ENCODE measurements at places on chromosomes 2 and 18.

DNA sequence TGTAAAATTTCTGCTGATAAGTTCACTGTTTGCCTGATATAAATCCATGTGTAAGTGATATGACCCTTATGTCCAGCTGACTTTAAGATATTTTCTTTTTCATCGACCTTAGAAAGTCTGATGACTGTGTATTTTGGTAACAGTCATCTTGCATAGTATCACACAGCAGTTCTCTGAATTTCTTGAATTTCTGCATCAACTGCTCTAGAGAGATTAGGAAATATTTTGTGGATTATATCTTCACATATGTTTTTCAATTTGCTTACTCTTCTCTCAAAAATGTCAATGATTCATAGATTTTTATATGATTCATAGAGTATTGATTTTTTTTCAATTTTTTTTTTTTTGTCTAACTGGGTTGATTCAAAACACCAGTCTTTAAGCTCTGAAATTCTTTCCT, 945.3 kb downstream of the TRIB2 start:
- no peak for DNase-seq

- no peak for DNase-seq
Observed at GRCh38 chr2:188425266-188425665, 133.6 kb downstream of the GULP1 start.

- peak; percentile 27 for DNase-seq
Observed at GRCh38 chr2:96856776-96857666, 795 bp downstream of the ANKRD39 start.

GRCh38 chr18:4352746-4353551, 102.2 kb downstream of the DLGAP1 start:
- no peak for DNase-seq

DNA sequence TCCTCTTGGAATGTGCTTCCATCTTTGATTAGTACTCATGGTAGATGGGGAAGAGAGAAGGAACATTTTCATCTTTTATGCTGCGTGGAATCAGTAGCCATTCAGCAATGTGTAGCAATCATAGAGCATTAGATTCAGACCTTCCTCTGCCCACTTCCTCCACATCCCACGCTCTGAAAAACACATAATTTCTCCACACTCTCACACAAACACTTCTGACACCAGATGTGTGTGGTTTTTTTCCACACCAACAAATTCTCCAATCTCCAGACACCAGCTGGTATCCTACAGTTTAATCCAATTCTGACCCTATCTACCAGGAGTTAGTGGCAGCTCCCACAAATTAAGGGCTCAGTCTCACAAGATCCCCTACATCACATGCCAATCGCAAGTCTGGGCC, 103.3 kb downstream of the AOX1 start:
- no peak for DNase-seq

GRCh38 chr18:44464398-44465180, 216.1 kb upstream of the SETBP1 start:
- DNase-seq: no peak

- DNase-seq: no peak
Observed at GRCh38 chr2:238505892-238506280, 79.2 kb downstream of the ASB1 start.

DNA sequence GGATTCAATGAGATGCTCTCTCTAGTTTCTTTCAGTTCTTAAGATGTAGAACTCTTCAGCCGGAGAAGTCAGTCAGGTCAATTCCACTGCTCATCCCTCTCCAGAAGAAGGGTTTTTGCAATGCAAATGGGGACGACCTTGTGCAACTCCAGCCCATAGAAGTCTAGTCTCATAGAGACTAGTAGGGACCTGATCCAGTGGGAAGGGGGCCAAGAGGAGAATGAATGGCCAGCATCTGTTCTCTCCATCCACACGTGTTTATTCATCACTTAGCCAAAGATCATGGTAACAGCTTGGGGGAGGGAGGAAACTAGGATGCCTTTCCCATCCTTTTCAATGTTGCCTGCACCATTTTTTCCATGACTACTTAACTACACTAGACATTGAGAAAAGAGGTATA, 120.2 kb downstream of the LAMA3 start:
- no peak for DNase-seq

- DNase-seq: peak; percentile 71
Observed at GRCh38 chr2:71071681-71072398, 3.4 kb downstream of the NAGK start.

GRCh38 chr18:13399511-13399910, 181.0 kb downstream of the LDLRAD4 start:
- DNase-seq: no peak

DNA sequence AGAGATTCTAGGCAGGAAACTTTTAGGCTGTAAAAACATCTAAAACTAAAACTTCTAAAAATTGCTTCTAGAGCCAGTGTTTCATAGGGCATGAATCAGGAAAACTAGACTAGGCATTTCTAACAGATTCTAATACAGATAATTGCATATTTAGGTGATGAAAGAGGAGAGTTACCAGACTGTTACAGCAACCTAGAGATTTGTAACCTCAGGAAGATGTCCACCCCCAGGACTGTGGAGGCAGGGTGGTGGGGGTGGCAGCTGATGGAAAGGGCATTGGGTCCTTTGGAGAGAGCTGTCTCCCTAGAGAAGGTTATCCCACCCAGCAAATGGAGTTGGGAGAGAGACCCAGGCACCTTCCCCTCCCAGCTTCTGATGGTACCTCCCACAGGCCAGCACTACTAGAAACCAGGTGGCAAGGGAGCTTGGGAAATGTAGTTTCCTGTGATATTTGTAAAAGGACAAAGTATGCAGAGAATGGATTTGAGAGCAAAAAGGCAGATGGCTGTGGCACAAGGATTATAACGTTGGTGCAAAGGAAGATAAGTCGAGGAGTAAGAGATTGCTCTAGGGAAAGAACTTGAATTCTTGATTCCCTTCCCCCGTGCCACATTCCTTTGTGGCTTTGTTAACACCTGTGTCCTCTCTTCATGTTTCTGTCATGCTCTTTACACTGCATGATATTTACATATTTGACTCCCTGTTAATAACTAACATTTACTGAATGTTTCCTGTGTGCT, 75.6 kb upstream of the MGAT5 start:
- no peak for DNase-seq

- no peak for DNase-seq
Observed at GRCh38 chr2:127515383-127515915, 10.8 kb downstream of the IWS1 start.

DNA sequence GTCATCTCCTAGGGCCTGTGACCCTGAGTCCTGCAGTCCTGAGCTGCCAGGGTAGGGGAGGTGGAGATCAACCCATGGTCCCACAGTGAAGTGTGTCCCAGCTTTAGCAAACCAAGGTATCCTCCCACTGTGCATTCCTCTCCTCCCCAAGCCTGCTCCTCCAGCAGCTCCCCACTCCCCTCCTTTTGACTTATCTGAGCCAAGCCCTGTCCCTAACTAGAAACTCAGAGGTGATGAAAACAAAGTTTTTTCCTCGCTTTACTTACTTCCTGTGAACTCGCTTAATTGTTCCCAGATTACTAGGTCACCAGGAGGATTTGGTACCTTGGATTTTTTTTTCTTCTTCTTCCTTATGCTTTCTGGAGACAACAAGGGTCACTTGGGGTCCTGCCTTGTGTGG, 80.8 kb downstream of the EHD3 start:
- DNase-seq: no peak

GRCh38 chr2:60532421-60532820, 21.0 kb downstream of the BCL11A start:
- DNase-seq: no peak

DNA sequence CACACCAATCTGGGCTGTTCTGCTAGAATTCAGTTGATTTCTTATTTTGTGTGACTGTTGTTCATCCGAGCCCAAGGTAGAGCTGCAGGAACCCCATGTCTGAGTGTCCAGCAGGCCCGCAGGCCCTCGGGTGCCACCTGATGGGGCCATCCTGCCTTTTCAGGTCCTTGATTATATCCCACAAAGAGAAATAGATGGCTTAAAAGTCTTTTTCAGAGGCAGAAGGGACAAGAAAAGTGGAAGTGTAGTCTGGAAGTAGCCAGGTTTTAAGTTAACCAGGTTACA, 52.2 kb downstream of the AGAP1 start:
- DNase-seq: no peak

DNA sequence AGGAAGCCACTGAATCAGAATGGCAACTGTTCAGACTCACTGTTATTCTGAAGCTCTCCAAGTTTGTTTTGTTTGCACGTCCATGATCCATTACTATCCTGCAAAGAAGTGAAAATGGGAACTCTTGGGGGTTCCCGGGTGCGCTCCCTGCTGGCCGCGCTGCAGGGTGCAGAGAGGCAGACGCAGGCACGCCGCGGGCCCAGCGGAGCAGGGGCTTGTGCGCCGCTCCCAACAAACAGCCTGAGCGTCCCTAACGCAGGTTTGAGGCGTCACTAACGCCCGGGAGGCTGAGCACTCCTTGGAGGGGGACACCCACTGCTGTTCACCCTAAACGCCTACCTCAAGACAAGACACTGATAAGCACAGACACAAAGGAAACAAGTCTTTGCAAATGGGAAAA, 14.3 kb upstream of the PIEZO2 start:
- DNase-seq: no peak

DNA sequence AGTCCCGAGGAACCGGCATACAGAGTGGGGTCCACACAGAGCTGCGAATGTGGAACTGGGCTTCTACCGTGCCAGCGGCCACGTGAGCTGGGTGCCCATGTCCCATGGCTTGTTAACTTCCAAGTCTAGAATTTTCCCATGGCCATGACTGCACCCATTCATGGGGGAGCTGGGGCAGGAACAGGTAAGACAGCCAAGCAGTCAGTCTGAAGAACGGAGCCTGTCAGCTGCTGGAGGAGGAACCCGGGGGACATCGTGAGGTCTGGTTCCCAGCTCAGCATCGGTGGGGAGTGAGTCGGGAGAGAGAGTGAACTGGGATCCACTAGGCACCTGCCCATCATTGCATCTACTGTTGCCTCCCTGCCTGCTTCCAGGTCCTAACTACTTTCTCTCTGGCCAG, 86.9 kb downstream of the SH3RF3 start:
- no peak for DNase-seq

- no peak for DNase-seq
Observed at GRCh38 chr2:109049022-109049421, 60.0 kb upstream of the EDAR start.

DNA sequence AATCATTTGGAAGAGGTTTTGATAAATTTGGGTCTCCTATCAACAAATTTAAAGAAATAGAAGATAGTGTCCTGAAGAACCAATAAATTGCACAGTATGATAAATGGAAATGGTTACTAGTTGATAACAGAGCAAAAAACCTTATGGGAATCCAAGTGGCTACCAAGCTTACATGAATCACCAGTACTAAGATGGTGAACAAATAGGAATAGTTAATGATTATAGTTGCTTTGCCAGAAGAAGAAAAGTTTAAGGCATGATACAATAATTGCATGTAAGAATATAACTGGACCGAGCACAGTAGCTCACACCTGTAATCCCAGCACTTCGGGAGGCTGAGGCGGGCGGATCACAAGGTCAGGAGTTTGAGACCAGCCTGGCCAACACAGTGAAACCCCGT, 19.6 kb upstream of the INO80D start:
- DNase-seq: no peak

DNA sequence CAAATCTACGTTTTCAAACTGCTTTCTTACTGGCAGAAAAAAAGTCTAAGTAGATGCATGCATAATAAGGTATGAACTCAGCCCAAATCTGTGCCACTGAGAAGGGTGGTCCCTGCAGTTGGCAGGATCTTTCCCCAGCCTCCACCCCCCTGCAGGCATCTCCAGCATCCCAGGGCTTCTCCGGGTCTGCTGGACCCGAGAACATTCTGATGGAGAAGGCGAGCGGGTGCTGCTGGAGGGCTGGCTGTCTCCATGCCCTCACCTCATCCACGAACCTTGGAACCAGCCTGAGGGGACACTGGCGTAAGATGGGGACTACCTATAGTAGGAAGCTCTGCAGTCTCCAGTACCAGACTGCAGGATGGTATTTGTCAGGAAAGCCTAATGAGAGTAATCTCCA, 198.9 kb downstream of the HDAC4 start:
- DNase-seq: no peak

DNA sequence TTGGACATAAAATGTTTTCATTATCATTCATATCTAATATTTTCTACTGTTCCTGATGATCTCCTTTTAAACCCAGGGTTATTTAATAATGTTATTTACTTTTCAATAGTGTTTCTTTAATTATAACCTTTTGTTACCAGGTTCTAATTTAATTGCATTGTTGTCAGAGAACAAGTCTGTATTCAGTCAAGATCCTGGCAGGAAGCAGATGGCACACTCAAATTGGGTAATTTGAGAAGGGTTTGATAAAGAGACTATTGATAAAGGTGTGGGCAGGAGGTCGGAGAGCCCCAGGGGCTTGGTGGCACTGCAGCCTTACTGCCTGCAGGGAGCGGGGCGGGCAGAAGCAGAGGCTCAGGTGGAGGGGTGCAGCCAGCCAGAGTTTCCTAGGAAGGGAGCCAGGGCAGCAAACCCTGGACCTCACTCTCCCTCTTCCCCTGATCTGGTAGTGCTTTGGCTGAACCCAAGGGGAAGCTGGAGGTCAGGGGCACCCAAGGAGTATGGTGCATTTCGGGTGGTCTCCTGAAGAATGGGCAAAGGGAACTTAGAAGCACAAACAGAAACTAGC, 2.3 kb upstream of the KIF1A start:
- no peak for DNase-seq

DNA sequence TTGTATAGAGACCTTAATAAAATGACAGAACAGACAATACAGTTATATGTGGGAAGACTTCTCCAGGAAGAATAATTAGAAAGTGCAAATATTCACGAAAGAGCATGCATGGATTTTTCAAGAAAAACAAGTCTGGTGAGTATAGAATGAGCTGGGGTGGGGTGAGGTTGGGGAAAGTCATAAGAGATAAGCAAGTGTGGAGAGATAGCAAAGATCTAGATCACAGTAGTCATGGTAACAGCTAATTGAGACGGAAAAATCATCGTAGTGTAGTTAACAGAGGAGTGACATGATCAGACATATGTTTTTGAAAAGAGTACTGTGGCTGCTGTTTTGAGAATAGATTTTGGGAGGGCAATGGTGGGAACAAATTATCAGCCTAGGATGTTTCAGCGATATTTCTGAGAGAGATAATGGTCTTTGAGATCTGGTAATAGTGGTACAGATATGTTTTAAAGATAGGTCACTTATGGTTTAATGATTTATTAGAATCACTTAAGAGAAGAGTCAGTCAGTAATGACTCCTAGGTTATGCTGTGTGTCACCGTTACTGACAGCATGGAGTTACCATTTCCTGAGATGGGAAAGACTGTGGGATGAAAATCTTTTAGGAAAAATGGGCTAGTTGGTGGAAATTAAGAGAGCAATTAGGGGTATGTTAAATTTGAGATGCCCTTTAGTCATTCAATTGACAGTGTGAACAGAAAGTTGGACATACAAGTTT, 248.5 kb upstream of the SLC8A1 start:
- no peak for DNase-seq

GRCh38 chr2:48270209-48270608, 259.7 kb upstream of the STON1 start:
- no peak for DNase-seq

- DNase-seq: no peak
Observed at GRCh38 chr18:8703781-8704301, 1.5 kb upstream of the MTCL1 start.

GRCh38 chr18:9804517-9805104, 81.2 kb upstream of the TXNDC2 start:
- DNase-seq: no peak
